ENCODE measurements at places on chromosomes 4 and X.

- no peak for DNase-seq
Measured at GRCh38 chrX:17488036-17488435, 113.0 kb downstream of the NHS start.

- DNase-seq: no peak
Measured at GRCh38 chr4:2963966-2964471, 648 bp downstream of the GRK4 start.

DNA sequence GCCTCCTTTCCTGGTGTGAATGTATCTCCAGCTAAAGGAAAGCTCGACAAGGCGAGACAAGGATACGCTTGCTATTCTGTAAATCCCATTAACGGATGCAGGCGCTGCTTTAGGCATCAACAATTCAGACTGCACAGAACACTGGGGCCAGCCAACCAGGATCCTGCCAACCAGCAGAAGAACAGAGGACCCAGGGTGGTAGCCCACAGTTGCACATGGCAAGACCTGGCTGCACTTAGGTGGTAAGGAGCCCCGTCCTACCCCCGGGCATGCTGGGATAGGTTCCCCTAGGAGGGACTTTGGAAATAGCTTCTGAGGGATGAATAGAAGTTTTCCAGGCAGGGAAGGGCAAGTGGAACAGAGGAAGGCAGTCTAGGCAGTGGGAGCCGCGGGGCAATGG lies 20.7 kb downstream of the PSAPL1 start:
- no peak for DNase-seq

- DNase-seq: no peak
Measured at GRCh38 chr4:84378983-84379382, 120.1 kb downstream of the NKX6-1 start.

DNA sequence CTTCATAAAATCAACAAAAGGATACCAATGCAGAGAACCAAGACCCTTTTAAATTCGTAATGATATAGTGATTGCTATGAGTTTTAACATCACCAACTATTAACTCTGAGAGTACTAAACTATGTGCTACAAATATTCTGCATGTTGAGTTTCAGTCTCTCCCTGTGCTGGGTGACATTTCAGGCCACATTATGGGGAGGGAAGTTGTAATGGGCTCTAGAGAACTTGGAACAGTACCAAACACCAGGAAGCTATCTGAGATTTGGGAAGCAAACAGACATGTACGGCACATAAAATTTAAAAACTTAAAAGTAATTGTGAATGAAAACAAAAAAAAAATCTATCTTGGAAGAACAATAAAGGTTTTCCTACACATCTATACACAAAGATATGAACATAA lies 59.6 kb upstream of the PRSS48 start:
- no peak for DNase-seq

- DNase-seq: no peak
Measured at GRCh38 chr4:152468408-152468807, 67.5 kb downstream of the FBXW7 start.

DNA sequence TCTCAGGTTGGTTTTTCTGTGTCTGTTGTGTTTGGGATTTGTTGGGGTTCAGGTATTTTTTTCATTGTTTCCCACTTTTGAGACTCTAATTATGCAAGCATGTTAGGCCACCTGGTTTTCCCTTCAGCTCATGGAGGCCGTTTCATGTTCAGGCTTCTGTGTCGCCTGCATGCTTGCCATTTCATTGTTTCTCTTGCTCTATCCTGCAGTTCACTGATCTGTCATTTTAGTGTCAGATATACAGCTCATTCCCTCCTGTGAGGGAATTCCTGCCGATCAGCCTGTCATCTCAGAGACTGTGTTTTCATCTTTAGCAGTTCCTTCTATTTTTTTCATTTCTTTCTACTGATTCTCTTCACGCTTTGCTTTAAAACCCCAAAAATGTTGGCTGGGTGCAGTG lies 49.4 kb upstream of the HGFAC start:
- DNase-seq: no peak

- DNase-seq: no peak
Measured at GRCh38 chrX:96568071-96568470, 116.6 kb upstream of the DIAPH2 start.

DNA sequence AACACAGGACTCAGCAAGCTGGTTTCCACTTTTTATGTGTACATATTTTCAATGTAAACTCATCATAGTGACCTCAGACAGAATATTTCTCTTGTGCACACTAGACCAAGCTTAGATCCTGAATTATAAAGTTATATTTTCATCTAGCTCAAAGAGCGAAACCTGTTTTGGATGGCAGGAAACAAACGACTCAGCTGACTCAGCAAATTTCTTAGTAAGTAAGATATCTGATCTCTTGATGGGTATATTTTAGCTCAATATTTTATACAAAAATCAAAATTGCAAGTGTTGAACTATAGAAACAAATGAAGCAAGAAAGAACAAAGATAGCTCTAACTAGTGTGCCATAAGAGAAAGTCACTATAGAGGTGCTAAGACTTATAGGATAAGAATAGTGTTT lies 1114.5 kb downstream of the STPG2 start:
- DNase-seq: no peak

GRCh38 chrX:7146020-7146702 lies 1.4 kb upstream of the STS start:
- no peak for DNase-seq

- DNase-seq: no peak
Measured at GRCh38 chrX:74262452-74263209, 41.3 kb upstream of the ZCCHC13 start.

DNA sequence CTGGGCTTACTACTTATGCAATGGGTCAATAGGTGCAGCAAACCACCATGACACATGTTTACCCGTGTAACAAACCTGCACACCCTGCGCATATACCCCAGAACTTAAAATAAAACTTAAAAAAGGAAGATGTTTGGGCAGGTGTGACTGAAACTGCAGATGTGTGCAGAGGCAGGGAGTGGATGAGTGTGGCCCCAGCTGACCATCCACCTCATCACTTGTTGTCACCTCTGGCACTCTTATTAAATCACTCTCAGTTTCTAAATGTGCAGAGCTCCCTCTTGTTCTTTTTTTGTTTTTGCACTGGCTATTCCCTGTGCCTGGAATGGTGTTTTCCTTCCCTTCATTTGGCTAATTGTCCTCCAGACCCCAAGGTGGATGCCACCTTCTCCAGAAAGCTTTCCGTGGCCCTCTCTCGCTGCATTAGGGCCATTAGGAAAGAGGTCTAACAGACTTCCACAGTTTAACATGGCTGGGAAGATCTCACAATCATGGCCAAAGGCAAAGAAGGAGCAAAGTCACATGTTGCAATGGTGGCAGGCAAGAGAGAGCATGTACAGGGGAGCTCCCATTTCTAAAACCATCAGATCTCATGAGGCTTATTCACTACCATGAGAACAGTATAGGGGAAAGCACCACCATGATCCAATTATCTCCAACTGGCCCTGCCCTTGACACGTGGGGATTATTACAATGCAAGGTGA lies 58.5 kb downstream of the SLC2A9 start:
- no peak for DNase-seq

DNA sequence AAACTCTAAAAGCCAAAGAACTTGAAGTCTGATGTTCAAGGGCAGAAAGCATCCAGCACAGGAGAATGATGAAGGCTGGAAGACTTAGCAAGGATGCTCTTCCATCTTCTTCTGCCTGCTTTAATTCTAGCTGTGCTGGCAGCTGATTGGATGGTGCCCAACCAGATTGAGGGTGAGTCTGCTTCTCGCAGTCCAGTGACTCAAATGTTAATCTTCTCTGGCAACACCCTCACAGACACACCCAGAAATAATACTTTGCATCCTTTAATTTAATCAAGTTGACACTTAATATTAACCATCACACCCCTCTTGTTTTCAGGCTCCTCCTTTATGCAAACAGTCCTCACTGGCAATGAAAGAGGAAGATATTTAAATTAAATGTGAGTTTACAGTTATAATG lies 321.7 kb downstream of the TEX13C start:
- no peak for DNase-seq

DNA sequence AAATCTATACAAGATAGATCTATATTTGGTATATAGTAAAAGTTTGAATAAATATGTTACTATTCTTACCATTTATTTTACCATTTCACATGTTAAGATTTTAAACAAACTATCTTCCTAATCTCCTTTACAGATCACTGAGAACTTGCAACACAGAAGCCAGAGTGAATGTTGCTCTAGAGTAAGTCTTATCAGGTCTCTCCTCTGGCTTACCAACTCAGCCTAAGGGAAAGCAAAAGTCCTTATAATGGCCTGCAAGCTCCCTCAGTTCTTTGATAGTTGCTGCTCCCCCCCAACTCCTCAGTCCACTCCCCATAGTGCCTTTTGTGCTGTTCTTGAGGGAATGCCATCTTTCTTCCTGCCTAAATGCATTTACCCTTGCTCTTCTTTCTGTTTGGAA lies 25.7 kb upstream of the SLC7A11 start:
- no peak for DNase-seq

GRCh38 chrX:16267431-16267830 lies 100.2 kb downstream of the MAGEB17 start:
- DNase-seq: no peak

GRCh38 chr4:123438031-123438430 lies 41.4 kb downstream of the SPRY1 start:
- DNase-seq: no peak

DNA sequence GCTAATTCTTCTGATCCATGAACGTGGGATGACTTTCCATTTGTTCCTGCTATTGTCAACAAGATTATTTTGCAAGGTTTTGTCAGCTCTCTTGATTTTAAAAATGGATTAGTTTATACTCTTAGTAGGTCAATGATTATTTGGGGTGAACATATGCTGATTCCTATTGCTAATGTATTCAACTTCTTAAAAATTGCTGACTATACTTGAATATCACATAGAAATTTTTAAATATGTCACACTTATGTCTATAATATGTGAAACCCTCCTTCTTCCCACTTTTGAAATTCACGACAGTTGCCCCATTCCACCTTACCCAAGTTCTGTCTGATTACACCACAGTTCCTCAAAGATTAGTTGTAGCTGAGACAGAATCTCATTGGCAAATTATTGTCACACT lies 465.7 kb upstream of the TENM3 start:
- no peak for DNase-seq

GRCh38 chr4:1232661-1233621 lies 16.0 kb downstream of the CTBP1 start:
- no peak for DNase-seq

- no peak for DNase-seq
Measured at GRCh38 chr4:103054030-103054429, 22.5 kb downstream of the SLC9B2 start.

DNA sequence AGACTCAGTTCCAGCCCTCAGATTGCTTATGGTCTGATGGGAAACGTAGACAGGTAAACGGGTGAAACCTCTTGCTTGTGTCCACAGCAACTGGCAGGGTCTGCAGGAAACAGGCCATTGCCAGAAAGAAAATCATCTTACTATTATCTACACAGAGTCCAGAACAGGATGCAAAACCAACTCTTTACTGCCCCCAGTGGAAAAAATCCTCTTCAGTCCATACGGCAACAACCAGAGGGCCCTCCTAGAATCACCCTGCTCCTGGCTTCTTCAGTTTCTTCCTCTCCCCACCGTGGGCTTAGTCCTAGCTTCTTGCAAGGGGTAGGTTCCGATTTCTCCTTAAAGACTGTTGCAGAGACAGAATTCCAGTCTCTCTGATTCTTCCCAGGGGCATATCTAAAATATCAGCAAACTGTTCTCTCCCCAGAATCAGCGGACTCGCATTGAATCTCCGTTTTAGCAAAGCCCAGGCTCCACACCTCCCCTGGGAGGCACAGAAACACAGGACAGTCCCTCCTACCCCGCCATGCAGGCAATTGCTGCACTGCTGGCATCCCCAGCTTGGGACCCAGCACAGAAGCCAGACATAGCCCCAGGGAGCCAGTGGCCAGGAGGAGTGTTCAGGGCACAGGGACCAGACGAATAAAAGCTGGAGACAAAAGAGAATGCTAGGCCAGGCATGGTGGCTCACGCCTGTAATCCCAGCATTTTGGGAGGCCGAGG lies 41.0 kb upstream of the SH3RF1 start:
- peak; percentile 51 for DNase-seq

GRCh38 chr4:98771959-98772632 lies 113.7 kb upstream of the TSPAN5 start:
- DNase-seq: no peak

DNA sequence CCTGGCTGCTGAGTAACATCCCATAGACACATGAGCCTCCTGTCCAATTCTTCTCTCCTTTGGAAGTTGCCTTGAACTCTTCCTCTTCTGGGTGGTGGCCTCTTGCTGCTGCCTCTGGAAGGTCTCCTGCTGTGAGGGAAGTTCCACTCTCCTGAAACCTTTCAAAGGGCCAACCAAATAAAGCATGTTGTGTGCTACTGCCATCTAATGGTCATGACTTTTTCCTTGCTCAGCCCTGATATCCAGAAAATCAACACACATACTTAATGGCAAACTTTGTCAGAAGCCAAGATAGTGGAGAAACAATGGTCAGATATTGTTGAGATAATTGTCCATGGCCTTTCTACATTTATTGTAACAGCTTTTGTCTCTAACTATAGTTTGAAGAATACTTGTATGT lies 19.1 kb upstream of the ZXDA start:
- DNase-seq: no peak

- DNase-seq: no peak
Measured at GRCh38 chrX:39212456-39212855, 411.2 kb downstream of the MID1IP1 start.

DNA sequence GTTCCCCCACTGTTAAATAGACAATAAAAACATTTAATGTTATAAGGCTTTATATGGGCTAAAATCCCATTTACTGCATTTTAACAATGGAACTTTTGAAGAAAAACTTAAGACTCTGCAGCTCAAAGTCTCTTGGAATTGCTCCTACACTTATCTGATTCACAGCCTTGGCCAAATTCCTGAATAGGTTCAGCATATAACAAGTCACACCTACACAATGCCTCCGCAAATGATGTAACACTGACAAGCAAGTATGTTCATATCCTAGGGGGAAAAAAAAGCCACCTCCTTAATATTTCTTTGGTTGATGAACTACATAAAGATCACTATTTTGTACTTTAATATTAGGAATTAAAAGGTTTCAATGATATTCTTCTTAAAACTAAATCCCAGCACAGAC lies 34.5 kb downstream of the RPS6KA6 start:
- DNase-seq: no peak

GRCh38 chrX:17922303-17922702 lies 61.2 kb upstream of the RAI2 start:
- DNase-seq: no peak

GRCh38 chrX:37686996-37687395 lies 1.4 kb downstream of the XK start:
- DNase-seq: no peak

Measured in globus pallidus (tissue), 1 donor.